ENCODE measurements at places on chromosomes 1 and 21.

DNA sequence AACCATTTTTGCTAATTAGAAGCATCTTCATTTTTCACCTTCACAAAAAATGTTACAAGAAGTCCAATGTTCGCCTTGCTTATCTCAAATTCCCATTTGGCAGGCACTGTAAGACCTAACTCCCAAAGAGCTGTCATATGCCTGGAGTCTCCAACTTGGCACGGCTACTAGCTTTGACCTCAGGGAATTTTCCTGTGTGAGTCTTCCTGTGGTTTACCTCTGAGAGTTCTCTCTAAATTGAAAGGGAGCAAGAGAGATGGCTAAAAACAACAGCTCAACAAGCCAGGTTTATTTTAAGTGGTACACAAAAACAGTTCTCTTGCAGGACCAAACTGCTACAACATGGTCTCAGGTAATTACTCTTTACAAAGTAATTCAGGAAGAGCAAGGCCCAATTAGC, 756.0 kb upstream of the ADGRL2 start:
- DNase-seq: no peak

- no peak for DNase-seq
Measured at GRCh38 chr1:241332987-241333386, 24.0 kb downstream of the RGS7 start.

GRCh38 chr1:205477121-205477758, 21.4 kb upstream of the BLACAT1 start:
- no peak for DNase-seq

GRCh38 chr1:18045203-18045602, 62.4 kb upstream of the IGSF21 start:
- no peak for DNase-seq

- no peak for DNase-seq
Measured at GRCh38 chr1:200332716-200333115, 77.1 kb downstream of the ZNF281 start.

GRCh38 chr21:29786496-29787360, 153.1 kb downstream of the GRIK1 start:
- DNase-seq: no peak

GRCh38 chr1:5706239-5706638, 286.0 kb downstream of the NPHP4 start:
- no peak for DNase-seq

Data from pulmonary artery endothelial cell (primary cell).